ENCODE measurements at places on chromosomes 6 and 20.
A peak's percentile ranks its signal among the peaks of the same experiment; 100 is the strongest.

DNA sequence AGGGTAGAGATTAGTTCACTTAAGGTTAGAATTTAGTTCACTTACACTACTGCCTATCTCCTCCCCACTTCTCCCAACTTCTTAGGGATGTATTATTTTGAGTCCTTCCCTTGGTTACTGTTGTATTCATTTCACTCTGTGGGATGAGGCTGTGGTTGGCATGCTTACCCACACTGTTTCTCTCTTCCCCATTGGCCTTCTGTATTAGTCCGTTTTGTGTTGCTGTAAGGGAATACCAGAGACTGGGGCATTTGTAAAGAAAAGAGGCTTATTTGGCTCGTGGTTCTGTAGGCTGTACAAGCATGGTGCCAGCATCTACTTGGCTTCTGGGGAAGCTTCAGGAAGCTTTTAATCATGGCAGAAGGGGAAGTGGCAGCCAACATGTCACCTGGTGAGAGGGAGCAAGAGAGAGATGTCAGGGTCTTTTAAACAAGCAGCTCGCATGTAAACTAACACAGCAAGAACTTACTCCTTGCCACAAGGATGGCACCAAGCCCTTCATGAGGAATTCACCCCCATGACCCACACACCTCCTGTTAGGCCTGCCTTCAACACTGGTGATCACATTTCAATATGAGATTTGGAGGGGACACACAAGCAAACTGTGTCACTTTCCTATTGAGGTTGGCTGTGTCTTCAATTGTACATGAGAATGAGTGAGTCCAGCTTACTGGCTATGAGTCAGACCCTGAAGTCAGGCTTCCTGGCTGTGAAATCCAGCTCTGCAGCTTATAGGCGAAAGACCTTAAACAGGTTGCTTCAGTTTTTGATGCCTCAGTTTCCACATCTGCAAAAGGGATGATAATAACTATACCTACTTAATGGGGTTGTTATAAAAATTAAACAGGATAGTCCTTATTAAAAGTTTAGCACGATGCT is 53.3 kb downstream of the SYNDIG1 start:
- no peak for DNase-seq

- DNase-seq, result no peak
Observed at GRCh38 chr6:25874118-25874517, at the start of gene SLC17A3. Gene SLC17A3, minus strand, starts transcription at chr6:25874243. Its CDS starts 5,856 bp downstream, at chr6:25868387.

- DNase-seq, result no peak
Observed at GRCh38 chr20:1446536-1446935, 20.1 kb downstream of the NSFL1C start.

DNA sequence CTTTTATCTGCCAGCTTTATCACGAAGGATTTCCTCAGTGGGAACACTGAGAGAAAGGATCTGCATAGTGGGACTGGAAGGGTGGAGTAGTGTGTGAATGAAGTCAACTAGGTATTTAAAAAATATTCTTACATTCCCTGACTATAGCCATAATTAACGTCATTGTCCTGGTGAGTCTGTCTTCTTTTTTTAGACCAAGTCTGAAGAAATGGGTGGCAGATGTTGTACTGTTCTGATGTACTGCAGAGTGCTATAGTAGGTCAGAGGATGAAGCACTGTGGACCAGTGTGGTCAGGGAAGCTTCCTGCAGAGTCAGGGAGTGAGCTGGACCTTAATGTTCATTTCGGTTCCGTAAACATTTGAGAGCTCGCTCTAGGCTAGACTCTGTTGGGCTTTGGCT is 11.9 kb downstream of the TULP4 start:
- DNase-seq, result no peak

GRCh38 chr6:42841844-42842584 is 37.4 kb upstream of the RPL7L1 start:
- no peak for DNase-seq

GRCh38 chr6:89840538-89840937 is 10.9 kb downstream of the CASP8AP2 start:
- no peak for DNase-seq

GRCh38 chr6:30113003-30113759 is at the start of gene TRIM31:
Gene TRIM31, minus strand, starts transcription at chr6:30113090. Its CDS starts 285 bp downstream, at chr6:30112805.
- DNase-seq, result no peak

GRCh38 chr6:43199912-43200311 is 17.9 kb downstream of the CUL9 start:
- DNase-seq, result no peak

DNA sequence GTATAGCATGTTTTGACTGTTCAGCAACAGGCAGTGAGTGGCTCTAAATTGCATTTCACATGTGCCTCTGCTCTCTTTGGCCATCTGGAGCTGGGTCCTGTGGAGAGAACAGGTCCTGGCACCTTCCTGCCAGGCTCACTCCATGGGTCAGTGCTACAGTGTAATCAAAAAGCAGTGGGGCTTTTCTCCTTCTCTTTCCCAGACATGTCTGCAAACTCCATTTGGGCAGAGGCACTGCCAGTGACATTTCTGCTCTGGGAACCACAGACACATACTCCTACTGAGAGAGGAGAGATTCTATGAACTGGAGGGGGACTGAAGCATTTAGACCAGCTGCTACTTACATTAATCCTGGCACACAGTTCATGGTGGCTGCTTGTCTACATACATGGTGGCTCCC is 68.3 kb upstream of the TRAF3IP2 start:
- no peak for DNase-seq

DNA sequence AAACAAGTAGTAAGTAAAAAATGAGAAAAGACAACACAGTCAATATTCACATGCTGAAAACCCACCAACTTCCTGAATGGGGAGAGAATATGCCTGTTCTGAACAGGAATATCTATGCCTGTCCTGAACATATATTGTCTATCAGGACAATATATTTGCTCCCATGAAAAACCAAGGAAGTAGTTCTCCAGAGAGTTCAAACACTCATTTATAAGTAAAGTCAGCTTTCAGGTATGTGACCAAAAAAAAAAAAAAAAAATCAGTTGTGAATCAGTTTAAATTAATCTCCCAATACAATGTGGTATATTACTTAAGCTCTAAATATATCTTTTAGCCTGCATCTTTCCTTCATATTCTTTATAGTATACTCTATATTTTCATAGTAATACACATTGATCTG is 119.5 kb downstream of the MYB start:
- no peak for DNase-seq

GRCh38 chr6:122615409-122615808 is 5.2 kb downstream of the PKIB start:
- DNase-seq, result no peak

- DNase-seq, result no peak
Observed at GRCh38 chr6:139154881-139155547, 20.1 kb downstream of the HECA start.

DNA sequence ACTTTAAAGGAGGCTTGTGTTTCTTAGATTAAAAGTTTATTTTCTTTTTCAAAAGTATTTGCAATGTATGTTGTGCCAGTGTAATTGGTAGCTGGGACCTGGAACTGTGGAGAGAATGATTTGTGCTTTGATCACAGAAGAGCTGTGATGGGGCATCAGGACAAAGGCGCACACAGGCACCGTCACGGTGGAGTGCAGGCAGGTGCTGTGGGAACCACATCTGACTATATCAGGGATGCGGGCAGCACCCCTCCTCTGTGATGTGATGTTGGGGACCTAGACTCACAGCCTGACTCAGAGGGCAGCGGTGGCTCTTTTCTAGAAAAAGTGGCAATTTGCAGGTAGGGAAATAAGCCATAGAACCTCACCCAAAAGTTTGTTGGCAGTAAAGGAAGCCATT is 34.5 kb downstream of the SYTL3 start:
- DNase-seq, result no peak

DNA sequence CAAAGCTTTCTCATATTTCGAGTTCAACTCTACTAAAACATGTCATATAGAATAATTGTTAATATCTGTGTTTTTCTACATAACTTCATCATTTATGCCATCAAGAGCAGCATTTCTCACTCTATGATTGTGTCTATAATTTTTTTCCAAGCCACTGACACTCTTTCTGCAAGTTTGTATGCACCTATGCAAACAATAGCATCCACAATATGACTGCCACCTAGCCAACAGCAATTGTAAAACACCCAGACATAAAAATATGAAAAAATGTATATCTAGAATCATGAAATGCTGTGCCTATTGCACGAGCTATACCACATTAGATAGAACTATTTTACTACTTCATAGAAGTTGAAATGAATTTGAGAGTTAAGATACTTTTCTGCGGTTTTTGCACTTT is 286.5 kb upstream of the MARCKS start:
- no peak for DNase-seq

DNA sequence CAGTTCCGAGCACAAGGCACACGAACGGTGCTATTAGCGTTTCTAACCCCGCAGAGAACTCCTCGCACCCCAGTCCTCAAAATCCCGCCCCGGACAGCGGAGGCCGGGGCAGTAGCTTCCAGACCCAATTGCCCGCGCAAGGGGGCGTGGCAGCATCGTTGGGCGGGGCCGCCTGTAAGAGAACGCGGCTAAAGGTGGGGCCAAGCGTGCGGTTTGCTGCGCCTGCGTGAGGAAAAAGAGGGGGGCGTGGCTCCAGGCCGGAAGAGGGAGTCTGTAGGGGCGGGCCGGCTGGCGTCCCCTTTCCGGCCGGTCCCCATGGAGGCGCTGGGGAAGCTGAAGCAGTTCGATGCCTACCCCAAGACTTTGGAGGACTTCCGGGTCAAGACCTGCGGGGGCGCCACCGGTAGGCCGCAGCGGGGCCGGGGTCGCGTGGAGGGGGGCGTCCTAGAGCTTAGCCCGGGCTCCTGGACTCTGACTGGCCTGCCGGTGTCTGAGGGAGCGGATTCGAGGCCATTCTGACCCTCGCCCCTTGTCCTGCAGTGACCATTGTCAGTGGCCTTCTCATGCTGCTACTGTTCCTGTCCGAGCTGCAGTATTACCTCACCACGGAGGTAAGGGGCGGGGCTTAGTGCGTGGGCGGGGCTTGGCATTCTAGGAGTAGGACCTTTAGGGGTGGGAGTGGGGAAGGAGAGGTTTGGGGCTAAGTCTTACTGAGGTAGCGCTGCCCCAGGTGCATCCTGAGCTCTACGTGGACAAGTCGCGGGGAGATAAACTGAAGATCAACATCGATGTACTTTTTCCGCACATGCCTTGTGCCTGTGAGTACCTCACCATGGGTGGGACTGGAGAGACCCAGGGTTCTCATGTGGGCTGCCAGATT is at the start of gene ERGIC3:
Gene ERGIC3, plus strand, starts transcription at position 296 of the 880 bp plus-strand sequence. Its CDS starts 20 bp downstream, at position 316.
- peak; percentile 97 for DNase-seq

GRCh38 chr6:33634161-33634727 is 13.1 kb downstream of the ITPR3 start:
- no peak for DNase-seq

GRCh38 chr20:58224097-58224496 is 4.4 kb downstream of the ANKRD60 start:
- no peak for DNase-seq

- no peak for DNase-seq
Observed at GRCh38 chr6:133241086-133241900, at the start of gene EYA4. Gene EYA4, plus strand, starts transcription at chr6:133241357. Its CDS starts 33,424 bp downstream, at chr6:133274781.

- DNase-seq, result no peak
Observed at GRCh38 chr6:96433950-96434349, 87.7 kb upstream of the UFL1 start.

DNA sequence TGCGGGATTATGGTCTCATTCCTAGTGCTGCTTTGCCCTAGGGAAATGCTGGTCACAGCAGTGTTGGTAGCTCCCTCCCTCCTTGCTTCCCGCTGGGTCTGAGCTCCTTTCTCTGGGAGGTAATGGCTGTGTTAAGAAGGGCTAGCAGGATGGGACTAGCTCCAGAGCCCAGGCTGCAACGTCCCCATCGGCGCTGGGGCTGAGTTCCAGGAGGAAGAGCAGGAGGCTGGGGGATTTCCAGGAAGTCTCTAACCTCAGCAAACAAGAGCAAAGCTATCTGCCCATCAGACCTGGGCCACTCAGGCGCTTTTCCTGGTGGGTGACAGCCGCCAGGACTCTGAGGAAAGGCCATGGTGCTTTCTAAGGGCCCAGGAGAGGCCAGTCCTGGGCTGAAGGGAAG is 174.2 kb downstream of the DLL1 start:
- no peak for DNase-seq

GRCh38 chr6:127481628-127482027 is 22.4 kb upstream of the KIAA0408 start:
- DNase-seq, result no peak

- DNase-seq, result peak; percentile 77
Observed at GRCh38 chr20:33674294-33675135, at the start of gene NECAB3. Gene NECAB3, minus strand, starts transcription at chr20:33674428. Its CDS starts 76 bp downstream, at chr20:33674352.

GRCh38 chr6:11296449-11297375 is 64.2 kb upstream of the NEDD9 start:
- no peak for DNase-seq

DNA sequence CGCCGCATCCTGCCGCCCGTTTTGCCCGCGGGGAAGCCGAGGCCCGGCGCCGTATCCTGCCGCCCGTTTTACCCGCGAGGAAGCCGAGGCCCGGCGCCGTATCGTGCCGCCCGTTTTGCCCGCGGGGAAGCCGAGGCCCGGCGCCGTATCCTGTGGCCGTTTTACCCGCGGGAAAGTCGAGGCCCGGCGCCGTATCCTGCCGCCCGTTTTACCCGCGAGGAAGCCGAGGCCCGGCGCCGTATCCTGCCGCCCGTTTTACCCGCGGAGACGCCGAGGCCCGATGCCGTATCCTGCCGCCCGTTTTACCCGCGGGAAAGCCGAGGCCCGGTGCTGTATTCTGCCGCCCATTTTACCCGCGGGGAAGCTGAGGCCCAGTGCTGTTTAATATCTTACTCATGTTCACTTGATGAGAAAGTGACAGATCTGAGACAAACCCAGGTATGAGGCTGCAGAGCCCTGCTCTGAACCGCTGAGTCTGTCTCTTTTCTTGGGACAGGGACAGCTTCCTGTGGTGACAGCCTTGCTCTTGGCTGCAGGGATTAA is 129.4 kb downstream of the CDH26 start:
- DNase-seq, result no peak

GRCh38 chr6:22349528-22349927 is 52.7 kb upstream of the PRL start:
- no peak for DNase-seq

DNA sequence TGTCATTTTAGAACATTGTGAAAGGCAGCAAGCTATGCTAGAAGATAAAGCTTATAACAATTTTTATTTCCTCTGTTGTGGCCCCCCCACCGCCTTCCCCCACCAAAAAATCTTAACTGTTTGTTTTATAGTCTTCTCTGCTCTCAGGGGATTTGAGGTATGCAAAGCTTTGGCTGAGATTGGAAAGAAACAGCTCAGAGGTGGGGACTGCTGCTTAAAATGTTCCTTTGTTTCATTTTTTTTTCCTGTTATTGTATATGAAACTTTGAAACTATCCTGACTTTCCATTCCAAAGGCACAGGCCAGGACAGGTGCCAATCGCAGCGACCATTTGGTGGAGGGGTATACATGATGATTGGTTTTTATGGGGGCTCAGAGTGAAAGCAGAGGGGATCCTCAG is 114.7 kb upstream of the PHACTR1 start:
- no peak for DNase-seq

DNA sequence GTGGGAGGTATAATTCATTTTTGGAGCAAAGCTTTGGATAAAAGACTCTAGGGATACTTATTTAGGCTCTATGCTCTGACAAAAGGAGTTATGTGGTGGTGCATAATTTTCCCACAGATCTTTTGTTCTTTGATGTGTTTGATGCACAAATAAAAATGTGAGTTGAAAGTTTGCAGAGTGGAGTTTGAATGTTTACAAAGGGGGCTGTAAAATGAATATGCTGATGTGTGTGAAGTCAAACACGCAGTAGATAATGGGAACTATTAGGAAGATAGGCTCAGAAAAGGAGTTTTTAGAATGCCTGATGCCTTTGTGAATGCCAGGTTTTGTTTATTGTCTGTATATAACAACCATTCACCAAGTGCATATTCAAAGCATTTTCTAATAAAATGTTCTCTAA is 545.0 kb upstream of the EPHA7 start:
- no peak for DNase-seq
